ENCODE measurements at places on chromosomes 1 and 21. TPM values are rescaled to one million over a fixed set of nuclear protein-coding genes. Genes with fewer than 3 reads are reported as not detected.

Gene S100A7A
- total RNA-seq: not detected

Gene CSRP1
- 77.1 TPM for total RNA-seq

Gene RBP7
- total RNA-seq: not detected

Gene GJA8
- total RNA-seq: not detected

Gene STXBP3
- total RNA-seq: 58.4 TPM

Gene IGSF21
- not detected for total RNA-seq

Gene CRABP2
- total RNA-seq: 1.8 TPM

Gene SELE
- total RNA-seq: not detected

Gene ZYG11B
- 14.5 TPM for total RNA-seq

Gene DLGAP3
- 0.74 TPM for total RNA-seq

Gene HHIPL2
- 0.07 TPM for total RNA-seq

Gene L1TD1
- total RNA-seq: not detected

Gene DIRAS3
- not detected for total RNA-seq

Gene GOLT1A
- total RNA-seq: not detected
